ENCODE measurements at places on chromosomes 7 and 10. TPM values are rescaled to one million over a fixed set of nuclear protein-coding genes. Genes with fewer than 3 reads are reported as not detected.

- DNase-seq: peak; percentile 9
These were observed 42.9 kb downstream of the SH3PXD2A start for GRCh38 chr10:103812432-103812831.

- no peak for DNase-seq
These were observed 14.8 kb downstream of the TMEM26 start for GRCh38 chr10:61438141-61438988.

DNA sequence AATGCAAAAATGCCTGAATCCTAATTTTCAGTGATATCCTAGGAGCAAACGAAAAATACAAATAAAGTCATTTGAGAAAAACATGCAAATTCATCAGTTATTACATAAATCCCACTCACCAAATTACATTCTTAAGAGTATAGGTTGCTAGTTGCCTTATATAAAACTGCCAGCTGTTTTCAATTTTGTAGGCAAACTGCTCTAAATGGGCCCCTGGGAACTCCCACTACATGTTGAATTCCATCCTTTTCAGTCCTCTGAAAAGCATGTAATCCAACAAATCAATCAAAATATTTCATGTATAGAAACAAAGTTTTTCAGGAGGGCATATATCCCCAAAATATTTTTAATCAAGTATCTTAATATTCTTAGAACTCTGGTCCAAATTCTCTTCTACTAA lies 2.1 kb upstream of the JMJD1C start:
- DNase-seq: no peak

- no peak for DNase-seq
These were observed 178.7 kb upstream of the PRSS58 start for GRCh38 chr7:142436601-142437000.

CASTOR2 gene
- 10.5 TPM for total RNA-seq

Measured in thyroid gland (tissue), 4 donors.